Activated naive CD4-positive, alpha-beta T cell treated with anti-CD3 and anti-CD28 coated beads, Interleukin-2, amount 50 U/mL, for 16 hours (primary cell): ENCODE measurements at places on chromosomes 16 and 17.

GRCh38 chr16:66036184-66036583 is 330.3 kb upstream of the CDH5 start:
- DNase-seq = no peak

GRCh38 chr17:6603744-6604325 is 36.7 kb downstream of the KIAA0753 start:
- DNase-seq = no peak

DNA sequence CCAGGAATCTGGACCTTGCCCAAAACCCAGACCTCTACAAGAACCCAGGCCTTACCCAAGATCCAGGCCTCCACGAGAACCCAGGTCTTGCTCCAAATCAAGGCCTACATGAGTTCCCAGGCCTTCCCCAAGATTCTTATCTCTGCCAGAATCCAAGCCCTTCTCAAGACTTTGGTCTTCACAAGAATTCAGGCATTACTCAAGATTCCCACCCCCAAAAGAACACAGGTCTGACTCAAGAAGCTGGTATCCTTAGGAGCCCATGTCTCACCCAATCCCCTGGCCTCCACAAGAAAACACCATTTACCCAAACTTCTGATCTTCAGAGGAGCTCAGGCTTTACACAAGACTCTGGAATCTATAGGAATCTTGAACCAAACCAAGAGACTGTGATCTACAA is 2.6 kb downstream of the SPEM3 start:
- no peak for DNase-seq

GRCh38 chr16:1398826-1399581 is 15.5 kb downstream of the UNKL start:
- DNase-seq = no peak

- DNase-seq = no peak
Observed at GRCh38 chr17:34822007-34822739, 139.1 kb downstream of the CCT6B start.

GRCh38 chr16:55622930-55623561 is 32.7 kb upstream of the SLC6A2 start:
- DNase-seq = no peak

GRCh38 chr16:24367186-24367710 is 111.1 kb downstream of the CACNG3 start:
- no peak for DNase-seq

- no peak for DNase-seq
Observed at GRCh38 chr16:49281480-49281842, at the start of gene CBLN1. CBLN1 (minus strand) TSS chr16:49281838; CDS start chr16:49281465, 373 bp downstream.

DNA sequence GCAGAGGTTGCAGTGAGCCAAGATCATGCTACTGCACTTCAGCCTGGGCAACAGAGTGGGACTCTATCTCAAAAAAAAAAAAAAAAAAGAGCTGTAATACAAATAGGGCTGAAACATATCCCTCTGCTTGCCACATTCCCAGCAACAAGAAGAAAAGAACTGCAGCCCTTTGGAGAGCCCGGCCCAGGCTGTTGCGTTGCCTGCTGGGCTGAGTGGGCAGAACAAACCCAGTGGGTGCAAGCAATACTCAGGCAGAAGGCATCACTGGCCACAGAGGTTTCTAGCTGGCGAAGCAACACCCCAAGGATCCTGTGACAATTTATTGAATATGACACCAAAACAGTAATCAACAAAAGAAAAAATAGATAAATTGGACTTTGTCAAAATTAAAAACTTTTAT is 44.0 kb downstream of the PIGL start:
- DNase-seq = no peak

DNA sequence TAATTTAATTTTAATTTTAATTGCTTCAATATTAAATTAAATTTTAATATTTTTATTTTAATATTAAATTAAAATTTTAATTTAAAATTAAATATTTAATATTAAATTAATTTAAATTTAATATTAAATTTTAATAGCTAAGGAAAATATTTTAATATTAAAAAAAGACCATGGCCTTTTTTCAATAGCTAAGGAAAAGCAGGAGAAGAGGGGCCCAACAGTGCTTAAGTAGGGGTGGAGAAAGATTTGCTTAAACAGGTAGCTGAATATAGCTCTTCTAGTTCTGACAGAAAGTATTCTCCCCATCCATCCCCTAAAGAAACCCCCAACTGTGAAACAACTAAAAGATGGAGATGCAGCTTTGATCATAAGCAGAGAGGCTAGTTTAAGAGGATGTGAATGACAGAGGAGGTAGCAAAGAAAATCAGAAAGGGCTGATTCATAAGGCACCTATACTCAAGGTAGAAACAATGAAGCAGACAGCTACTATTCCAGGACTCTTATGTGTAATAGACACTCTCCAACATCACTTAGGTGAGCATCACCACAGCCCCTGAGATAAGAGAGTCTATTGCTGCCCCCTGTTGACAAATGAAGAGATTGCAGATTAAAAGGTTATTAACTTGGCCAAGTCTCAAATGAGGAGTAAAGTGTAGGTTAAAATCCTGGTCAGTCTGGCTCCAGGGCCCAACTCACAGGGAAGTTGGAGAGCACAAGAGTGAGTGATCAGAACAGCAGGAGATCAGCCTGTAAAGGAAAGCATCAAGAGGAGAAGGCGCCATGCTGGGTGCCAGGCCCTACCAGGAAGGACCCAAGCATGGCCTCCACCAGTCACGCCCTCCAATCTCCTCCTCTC is 7.8 kb upstream of the RNASEK start:
- DNase-seq = no peak

- DNase-seq = no peak
Observed at GRCh38 chr17:67256075-67256732, 11.2 kb upstream of the HELZ start.

DNA sequence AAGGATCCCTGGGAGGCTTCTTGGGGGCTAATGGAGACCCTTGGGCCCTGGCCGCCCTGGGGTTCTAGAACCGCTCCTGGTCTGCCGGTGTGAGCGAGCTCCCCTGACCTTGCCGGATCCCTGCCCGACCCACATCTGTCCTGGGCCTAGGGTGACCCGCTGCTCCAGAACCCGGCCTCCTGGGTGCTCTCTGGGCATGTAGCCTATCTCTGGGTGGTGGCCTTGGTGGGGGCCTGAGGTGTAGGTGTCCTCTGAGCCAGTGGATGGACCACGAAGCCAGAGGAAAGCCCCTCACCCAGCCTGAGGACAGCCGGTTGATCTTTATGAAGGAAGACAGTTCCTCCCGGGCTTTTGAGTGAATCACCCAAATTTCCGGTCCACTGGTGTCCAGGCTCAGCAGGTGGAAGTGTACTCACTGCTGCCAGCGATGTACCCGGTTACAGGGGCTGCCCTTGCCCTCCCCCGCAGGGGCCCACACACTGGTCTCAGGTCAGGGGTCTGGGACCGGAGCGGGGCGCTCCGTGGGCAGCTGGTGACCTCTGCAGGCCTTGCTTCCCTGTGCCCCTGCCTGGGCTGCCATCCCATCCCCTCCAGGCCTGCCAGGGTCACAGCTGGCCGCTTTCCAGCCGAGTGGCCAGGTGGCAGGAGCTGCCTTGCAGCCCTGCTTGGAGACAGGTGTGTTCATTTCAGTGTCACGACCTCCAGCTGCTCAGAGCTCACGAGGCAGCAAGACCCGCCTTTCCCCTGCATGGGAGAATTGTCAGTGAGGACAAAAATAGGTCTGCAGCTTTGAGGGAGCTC is 10.5 kb upstream of the GSE1 start:
- DNase-seq = no peak

GRCh38 chr16:87363771-87364455 is 19.7 kb downstream of the FBXO31 start:
- no peak for DNase-seq

- DNase-seq = no peak
Observed at GRCh38 chr17:41415411-41415810, 9.0 kb downstream of the KRT37 start.

- DNase-seq = peak; percentile 69
Observed at GRCh38 chr17:2259769-2260536, 43.6 kb downstream of the SMG6 start.

- no peak for DNase-seq
Observed at GRCh38 chr17:61362852-61363600, 36.6 kb upstream of the TBX2 start.

- no peak for DNase-seq
Observed at GRCh38 chr17:82325286-82326180, 8.0 kb downstream of the SECTM1 start.

GRCh38 chr16:84139628-84140258 is 5.2 kb downstream of the HSDL1 start:
- no peak for DNase-seq

DNA sequence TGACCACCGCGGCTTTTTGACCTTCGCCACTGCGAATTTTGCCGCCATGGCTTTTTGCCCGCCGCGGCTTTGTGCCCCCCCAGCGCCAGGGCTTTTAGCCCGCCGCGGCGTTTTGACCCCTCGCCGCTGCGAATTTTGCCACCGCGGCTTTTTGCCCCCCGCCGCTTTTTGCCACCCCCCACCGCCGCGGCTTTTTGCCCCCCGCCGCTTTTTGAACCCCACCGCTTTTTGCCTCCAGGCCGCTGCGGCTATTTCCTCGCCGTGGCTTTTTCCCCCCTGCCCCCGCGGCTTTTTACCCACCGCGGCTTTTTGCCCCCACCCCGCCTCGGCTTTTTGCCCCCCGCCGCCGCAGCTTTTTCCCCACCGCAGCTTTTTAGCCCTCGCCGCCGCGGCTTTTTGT is 134.8 kb upstream of the TP53TG3C start:
- peak; percentile 1 for DNase-seq

GRCh38 chr17:14038206-14038605 is 31.1 kb upstream of the COX10 start:
- DNase-seq = no peak

DNA sequence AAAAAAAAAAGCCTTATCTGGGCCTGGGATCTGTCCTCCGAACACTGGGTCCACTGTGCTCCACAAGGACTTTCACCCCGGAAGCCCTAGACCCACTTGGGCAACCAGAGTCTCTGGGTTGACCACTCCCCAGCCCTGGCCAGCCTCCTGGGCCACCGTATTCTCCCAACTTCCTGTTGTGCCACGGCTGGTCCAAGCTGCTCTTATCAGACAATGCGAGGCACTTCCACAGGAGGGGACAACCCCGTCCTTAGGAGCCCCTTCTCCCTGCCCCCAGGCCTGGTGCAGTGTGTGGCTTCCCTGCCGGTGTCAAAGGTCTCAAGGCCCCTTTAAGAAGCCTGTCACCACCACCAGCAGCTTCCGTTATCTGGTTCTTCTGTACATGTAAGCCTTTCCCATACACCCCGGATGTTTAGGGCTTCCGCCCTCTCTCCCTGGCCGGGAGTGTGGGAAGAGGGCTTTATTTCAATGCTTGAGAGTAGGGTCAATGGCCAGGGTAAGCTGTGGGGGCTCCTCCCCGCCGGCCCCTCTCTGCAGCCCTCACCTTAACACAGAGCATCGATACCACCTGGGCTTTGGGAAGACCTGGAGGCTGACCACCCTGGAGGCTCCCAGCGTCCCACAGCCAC is 313.0 kb downstream of the SEC14L1 start:
- DNase-seq = peak; percentile 51

DNA sequence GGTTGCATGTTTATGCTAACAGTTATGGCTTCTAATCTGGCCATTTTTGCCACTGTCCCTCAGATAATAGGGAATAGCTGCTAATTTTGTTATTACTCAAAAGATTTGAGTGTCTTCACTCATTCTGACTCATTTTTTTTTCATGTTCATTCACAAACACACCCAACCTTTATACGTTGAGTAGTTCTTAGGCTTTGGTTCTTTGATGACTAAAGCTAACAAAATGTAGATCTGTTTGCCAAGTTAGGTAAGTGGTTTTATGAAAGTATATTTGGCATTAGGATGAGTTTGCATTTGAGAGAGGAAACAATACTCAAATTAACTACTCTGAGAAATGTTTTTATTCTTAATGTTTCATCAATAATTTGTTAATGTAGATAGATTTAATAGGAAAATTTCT is 3.6 kb downstream of the MAP2K4 start:
- no peak for DNase-seq

GRCh38 chr17:47230864-47231263 is 21.7 kb downstream of the MYL4 start:
- no peak for DNase-seq

GRCh38 chr16:79534143-79534542 is 66.4 kb downstream of the MAF start:
- DNase-seq = no peak

DNA sequence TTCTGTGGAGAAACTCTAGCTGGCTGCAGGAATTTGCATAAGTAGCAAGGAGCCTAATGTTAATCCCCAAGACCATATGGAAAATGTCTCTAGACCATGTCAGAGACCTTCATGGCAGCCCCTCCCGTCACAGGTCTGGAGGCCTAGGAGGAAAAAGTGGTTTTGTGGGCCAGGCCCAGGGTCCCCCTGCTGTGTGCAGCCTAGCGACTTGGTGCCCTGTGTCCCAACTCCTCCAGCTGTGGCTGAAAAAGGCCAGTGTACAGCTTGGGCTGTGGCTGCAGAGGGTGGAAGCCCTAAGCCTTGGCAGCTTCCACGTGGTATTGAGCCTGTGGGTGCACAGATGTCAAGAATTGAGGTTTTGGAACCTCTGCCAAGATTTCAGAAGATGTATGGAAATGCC is 306.9 kb upstream of the CA10 start:
- DNase-seq = no peak

GRCh38 chr16:53566552-53567245 is 63.7 kb upstream of the AKTIP start:
- no peak for DNase-seq

- no peak for DNase-seq
Observed at GRCh38 chr16:22668318-22668717, 145.6 kb upstream of the HS3ST2 start.

- no peak for DNase-seq
Observed at GRCh38 chr16:2365397-2366294, 25.1 kb upstream of the ABCA3 start.
